Daoy (cell line): ENCODE measurements at places on chromosomes 4 and X.

- DNase-seq, result peak; percentile 1
Observed at GRCh38 chrX:50100188-50100587, 100.6 kb downstream of the AKAP4 start.

- no peak for DNase-seq
Observed at GRCh38 chrX:15050395-15050794, 177.2 kb downstream of the MOSPD2 start.

GRCh38 chr4:81214144-81214880 lies 710 bp downstream of the PRKG2 start:
- peak; percentile 3 for DNase-seq

DNA sequence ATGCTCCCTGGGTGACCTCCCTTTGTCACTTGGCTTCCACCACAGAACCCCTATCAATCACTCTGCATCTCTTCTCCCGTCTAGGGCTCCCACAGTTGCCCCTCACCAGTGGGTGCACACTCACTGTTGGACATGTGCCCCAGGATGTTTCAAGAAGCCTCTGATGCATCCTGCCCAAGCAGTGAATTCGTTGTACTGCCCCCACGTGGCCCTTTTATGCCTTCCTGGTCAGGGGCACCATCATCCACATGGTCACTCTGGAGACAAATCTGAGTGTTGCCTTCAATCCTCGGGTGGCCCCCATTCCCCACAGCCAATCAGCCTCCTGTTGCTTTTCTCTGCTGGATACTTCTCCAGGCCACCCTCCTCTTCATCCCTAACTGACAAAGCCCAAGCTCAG lies 12.2 kb downstream of the ITIH6 start:
- no peak for DNase-seq

DNA sequence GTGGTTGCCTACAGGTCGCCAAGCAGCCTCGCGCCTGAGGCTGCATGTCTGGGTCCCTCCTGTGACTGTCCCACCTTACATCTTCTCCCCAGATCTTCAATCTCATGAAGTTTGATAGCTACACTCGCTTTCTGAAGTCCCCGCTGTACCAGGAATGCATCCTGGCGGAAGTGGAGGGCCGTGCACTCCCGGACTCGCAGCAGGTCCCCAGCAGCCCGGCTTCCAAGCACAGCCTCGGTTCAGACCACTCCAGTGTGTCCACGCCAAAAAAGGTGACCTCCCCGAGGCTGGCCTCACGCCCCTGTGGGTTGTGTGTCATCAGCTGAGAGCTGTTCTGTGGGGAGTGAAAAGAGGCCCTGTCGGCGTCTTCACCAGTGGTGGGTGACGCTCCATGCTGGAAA lies 24.9 kb upstream of the HGFAC start:
- DNase-seq, result no peak

DNA sequence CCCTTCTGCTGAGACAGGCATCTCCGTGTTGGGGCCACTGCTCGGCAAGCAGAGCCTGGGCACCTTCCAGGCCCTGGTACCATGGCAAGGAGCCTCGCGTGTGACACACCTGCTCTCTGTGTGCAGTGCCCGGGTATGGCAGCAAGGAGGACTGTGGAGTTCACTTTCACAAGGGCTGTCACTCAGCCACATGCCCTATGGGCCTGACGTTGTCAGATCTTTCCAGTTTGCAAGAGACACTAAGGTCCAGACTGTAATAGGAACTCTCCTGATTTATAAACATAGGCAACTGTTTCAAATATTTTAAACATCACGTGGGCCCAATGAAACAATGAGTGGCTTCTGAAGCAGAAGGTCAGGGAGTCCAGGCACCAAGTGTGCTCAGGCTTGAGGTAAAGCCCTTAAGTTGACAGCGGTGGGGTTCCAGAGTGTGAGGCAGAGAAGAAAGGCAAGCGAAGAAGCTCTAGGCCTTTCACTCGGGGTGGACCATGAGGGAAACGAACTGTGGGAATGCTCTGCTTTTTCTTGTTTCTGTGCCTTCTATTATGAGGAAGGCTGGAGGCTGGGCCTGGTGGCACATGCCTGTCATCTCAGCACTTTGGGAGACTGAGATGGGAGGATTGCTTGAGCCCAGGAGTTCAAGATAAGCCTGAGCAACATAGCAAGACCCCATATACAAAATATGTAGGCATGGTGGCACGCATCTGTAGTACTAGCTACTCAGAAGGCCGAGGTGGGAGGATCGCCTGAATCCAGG lies 108.6 kb upstream of the TRIM2 start:
- DNase-seq, result no peak

DNA sequence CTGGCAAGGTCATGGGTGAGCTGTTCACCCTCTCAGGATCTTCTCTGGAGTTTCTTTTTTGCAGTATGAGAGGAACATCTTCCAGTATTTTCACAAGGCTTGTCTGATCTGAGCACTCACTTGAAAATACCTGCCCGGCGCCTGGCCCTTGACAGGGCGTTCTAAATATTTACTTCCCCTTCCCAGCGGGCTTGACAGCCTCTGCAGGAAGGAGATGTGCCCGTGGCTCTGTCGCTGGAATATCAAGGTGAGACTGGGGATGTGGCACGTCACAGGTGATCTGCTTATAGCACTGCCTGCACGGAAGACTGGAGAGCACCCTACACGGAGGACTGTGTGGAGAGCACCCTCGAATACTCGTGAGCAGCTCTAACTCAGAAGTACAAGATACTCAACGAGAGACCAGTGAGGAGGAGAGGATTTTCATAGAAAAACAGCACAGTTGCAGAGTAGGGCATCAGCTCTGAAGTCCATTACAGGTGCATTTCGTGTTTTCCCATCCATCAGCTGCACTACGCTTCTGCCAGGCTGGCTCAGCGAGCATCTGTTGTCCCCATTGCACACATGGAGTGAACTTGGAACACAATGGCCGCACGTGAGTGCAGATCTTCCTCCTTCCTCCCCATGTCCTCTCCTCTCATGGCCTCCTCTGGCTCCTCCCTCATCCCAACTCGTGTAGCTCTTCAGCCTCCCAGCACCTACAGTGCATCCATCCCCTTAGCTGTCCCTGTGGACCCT lies 32.1 kb downstream of the ZBTB49 start:
- no peak for DNase-seq

- DNase-seq, result no peak
Observed at GRCh38 chr4:84706286-84706685, 123.4 kb downstream of the CDS1 start.

DNA sequence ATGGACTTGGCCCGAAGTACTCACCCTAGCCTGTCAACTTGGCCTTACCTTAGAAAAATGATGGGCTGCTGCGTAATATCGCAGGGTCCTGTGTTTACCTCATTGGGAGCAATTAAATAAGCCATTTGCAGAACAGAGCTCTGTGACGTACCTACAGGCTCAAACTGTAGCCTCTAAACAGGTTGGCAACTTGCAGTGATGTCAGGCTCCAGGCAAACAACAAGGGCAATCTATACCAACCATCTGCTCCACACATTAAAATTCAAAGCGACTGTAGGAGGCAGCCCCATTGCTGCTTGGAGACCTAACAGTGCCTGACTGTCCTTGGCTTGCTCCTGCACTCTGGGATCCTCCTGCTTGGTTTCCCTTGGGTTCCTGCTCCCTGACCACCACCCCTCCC lies 17.2 kb downstream of the VGLL1 start:
- DNase-seq, result no peak

- no peak for DNase-seq
Observed at GRCh38 chr4:129043523-129043922, 49.8 kb downstream of the SCLT1 start.

DNA sequence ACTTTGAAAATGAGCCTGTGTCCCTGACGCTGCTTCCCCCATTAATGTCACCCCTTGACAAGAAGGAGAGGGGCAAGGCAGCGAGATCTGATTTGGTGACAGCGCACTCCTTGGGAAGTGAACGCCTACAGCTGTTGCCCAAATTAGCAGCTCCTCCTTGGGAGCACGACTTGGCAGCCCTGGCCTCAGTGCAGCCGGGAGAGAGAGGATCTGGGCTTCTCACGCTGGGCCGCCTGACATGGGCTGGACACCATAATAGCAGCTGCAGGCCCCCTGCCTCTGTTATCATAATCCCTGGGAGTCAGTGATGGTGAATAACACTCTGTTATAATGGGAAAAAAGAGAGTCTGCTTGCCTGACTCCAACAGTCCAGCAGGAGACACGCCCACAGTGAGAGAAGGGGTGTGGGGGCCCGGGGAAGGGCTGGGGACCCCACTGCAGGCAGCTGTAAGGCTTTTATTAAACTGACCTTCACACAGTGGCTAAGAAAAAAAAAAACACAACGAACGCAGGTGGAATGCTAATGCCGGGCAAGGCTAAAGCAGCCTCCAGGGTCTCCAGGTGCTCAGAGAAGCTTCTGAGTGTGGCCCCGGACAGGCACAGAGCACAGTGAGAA lies 73.3 kb downstream of the PSAPL1 start:
- no peak for DNase-seq

GRCh38 chr4:167100120-167100519 lies 134.2 kb downstream of the SPOCK3 start:
- DNase-seq, result peak; percentile 29

- DNase-seq, result no peak
Observed at GRCh38 chrX:12881914-12882313, 15.0 kb downstream of the TLR7 start.

- DNase-seq, result no peak
Observed at GRCh38 chr4:90841676-90842075, 714.5 kb downstream of the CCSER1 start.

GRCh38 chrX:37348231-37348970 lies 763 bp upstream of the PRRG1 start:
- no peak for DNase-seq

GRCh38 chr4:1843852-1844251 lies 12.1 kb downstream of the LETM1 start:
- DNase-seq, result no peak

GRCh38 chrX:142994988-142995387 lies 30.7 kb upstream of the SPANXN4 start:
- no peak for DNase-seq
